ENCODE measurements at places on chromosomes 12 and 14.

GRCh38 chr14:81452341-81453133 is 52.4 kb upstream of the STON2 start:
- no peak for DNase-seq

GRCh38 chr14:66662374-66662773 is 154.4 kb downstream of the GPHN start:
- DNase-seq: no peak

GRCh38 chr14:71399057-71399487 is 491.8 kb downstream of the PCNX1 start:
- DNase-seq: no peak

- no peak for DNase-seq
These were observed 31.0 kb downstream of the GNPTAB start for GRCh38 chr12:101799774-101800173.

DNA sequence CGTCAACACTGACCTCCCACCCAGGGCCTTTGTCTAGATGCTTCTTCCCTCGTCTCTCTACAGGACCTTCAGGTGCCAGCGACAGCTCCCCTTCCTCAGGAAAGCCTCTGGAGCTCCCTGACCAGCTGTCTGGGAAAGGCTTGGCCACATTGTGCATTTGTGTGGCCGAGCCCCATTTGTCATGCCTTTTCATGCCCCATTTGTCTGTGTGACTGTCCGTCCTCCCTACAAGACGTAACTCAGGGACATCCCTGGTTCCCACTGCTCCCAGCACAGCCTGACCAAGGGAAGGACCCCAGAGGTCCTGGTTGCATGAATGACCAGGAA is 23.8 kb downstream of the ZFYVE21 start:
- DNase-seq: no peak

- DNase-seq: no peak
These were observed 176.0 kb upstream of the DYRK2 start for GRCh38 chr12:67472539-67472938.

GRCh38 chr12:3463921-3464320 is 27.1 kb upstream of the PRMT8 start:
- DNase-seq: no peak

GRCh38 chr12:34356233-34356987 is 334.1 kb downstream of the ALG10 start:
- no peak for DNase-seq

- no peak for DNase-seq
These were observed 12.8 kb downstream of the STX2 start for GRCh38 chr12:130826151-130826801.

DNA sequence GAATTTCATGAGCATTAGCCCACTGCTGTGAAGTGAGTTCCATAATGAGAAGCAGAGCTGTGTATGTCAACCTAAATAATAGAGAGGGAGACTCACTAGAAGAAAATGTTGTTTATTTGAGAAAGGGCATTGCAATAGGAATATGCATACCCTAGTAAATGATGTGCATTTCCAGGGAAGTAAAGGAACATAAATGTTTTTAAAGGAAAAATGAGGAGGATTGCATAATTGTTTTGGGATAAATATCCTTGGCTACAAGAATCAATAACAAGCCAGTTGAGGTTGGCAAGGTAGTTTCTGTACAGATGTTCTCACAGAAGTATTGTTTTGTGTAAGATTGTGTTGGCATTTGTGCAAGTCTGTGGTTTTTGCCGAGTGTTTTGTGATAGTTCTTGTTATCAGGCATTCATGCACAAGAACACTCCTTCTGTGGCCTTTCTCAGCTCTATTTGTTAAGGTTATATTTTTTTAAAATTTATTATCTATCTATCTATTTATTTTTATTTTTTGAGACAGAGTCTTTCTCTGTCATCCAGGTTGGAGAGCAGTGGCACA is 47.1 kb downstream of the EMP1 start:
- DNase-seq: no peak

GRCh38 chr14:76331328-76332011 is 44.5 kb upstream of the ESRRB start:
- DNase-seq: no peak

GRCh38 chr12:40921563-40922163 is 229.4 kb downstream of the CNTN1 start:
- DNase-seq: no peak

DNA sequence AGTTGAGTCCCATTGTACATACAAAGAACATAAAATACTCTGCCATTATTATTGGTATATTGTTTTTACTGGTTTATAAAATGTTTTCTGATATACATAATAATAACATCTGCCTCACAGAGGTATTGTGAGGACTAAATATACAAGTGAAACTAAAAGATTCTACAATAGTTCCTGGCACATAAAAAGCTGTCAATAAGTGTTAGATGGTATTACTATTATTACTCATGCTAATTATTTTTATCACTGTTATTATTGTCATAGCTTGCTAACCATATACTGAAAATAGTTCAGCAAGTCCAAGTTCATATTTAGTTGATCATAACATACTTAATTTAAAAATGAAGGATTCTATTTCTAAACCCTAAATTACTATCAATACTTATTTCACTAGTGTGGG is 34.4 kb downstream of the BTG1 start:
- DNase-seq: no peak

- DNase-seq: no peak
These were observed 26.7 kb downstream of the NTN4 start for GRCh38 chr12:95763809-95764253.

DNA sequence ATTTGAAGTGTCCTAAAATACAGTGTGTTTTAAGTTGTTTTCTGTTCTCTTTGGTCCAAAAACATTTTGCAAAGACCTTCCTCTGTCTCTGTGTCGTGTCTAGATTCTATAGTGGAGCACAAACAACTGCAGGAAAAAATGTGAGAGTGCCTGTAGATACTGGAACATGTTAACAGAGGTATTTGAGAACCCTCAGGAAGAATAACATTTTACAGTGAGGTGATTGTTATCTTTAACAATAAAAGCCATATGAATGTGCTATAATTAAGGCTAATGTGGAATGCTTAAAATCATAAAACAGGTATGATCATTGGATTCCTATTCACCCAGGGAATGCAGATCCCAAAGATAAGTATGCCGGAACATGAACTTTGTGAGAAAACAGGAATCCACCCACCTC is 98.0 kb downstream of the SAMD4A start:
- DNase-seq: no peak

DNA sequence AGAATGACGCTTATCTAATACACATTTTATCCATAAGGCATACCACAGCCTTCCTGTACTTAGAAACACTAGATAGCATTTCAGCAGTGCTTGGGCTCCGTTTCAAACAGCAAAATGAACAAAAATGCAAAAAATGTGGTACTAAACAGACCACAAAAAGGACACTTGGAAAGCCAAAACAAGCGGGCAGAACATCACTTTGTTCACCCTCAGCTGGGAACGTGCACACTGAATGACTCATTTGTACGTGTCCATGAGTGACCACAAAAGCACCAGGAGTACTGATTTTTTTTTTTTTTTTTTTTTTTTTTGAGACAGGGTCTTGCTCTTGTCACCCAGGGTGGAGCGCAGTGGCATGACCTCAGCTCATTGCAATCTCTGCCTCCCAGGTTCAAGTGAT is 8.9 kb upstream of the FOXN3 start:
- DNase-seq: no peak

DNA sequence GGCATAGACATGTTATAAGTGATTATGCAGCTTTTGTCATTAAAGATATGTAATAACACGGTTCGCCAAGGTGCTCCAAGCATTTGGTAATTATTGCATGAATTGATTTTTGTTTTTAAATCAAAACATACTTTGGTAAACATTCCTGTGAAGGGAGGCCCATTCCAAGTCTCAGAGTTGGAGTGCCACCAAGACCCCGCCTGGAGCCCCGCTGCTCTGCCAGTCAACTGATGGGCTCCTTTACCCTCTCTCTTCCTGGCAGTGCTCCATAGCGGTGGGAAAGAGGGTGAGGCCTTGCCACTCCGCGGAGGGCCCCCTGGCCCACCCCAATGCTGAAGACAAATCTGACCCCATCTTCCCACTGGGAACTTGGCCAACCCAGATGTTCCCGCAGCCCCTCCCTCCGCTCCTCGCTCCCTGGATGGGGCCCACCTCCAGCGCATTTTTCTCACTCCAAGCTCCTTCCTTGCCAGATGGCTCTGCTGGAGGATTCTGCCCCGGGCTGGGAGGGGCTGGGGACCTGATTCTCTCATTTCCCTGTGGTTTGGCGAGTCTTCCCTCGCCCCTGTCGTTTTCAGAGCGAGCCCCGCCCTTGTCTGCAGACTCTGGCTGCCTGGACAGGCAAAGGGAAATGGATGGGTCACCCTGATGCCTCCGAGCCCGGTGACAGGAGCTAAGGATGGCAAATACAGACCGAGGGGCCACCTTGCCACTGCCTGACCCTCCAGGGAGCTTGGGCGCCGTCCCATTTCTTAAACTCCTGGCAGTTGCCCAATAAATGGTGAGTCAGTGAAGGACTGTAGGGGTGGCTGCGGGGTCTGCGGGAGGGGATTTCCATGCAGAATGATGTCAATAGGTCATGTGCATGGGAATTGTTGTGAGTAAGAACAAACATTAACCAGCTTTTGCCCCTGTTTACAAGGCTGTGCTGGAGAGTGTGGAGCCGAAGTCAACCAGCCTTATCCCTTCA is 9.2 kb upstream of the PAPLN start:
- no peak for DNase-seq

DNA sequence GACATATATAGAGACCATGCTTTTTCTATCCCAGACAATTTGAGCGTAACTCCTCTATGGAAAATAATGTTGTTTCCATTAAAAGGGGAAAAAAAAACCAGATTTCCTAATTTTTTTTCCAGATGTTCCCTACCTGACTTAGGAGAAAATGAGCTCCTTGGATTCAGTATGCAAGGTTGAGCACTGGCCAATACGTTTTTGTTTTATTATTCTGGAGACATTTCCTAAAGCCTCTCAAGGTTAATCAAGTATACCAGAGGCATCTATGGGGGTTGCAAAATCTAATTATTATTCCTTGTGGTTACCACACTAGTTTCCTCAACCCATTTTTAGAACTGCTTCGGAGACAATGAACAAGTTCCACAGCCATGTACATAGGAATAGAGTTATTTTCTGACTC is 291.3 kb downstream of the SLC16A7 start:
- no peak for DNase-seq

- no peak for DNase-seq
These were observed 3.5 kb downstream of the PPM1H start for GRCh38 chr12:62931477-62931876.

DNA sequence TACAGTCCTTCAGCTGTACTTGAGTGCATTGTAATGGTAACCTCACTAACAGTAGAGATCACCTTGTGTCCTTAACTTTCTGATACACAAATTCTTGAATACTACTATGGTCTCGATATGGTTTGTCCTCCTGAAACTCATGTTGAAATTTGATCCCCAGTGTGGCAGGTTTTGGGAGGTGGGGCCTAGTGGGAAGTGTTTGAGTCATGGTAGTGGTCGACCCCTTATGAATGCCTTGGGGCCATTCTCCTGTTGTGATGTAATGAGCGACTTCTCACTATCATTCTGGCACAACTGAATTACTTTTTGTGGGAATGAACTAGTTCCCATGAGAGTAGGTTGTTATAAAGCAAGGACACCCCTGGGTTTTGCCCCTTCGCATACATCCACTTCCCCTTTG is 52.3 kb downstream of the IPO8 start:
- no peak for DNase-seq

DNA sequence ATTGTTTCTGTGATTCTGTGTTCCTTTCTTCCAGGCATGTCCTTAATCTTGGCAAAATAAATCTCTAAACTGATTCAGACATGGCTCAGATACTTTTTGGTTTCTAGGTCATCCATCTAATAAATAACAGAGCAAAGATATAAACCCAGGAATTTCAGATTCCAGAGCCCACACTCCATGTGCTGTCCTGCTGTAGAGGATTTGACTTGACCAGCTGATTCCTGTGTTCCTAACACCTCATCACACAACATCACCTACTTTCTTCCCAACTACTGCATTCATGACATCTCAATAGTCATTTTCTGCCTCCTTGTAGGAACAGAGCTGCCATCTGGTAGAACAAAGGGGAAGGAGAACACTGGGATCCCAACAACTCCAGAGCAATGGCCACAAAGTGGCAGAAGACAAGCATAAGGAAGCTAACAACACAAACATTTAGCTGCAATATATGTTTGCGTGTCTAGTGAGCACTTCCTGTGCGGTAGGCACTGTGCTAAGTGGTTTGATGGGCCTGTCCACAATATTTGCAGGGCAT is 91.9 kb upstream of the OVCH1 start:
- DNase-seq: no peak

DNA sequence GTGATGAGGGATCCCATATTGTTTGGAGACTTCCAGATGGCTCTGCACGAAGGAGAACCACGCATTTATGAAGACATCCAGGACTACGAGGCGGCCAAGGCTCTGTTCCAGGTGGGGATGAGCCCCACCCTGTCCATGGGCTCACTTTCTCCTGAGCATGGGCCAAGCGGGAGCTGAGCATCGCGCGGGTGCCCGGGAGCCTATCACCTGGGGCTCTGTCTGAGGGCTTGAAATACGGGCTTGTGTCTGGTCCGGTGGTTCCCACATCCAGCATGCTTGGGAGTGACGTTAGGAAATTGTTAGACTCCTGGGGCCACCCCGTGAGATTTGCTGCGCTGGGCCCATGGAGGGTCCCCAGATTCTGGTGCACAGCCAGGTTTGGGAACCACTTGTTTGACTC is 92.9 kb downstream of the CCDC92 start:
- DNase-seq: no peak

DNA sequence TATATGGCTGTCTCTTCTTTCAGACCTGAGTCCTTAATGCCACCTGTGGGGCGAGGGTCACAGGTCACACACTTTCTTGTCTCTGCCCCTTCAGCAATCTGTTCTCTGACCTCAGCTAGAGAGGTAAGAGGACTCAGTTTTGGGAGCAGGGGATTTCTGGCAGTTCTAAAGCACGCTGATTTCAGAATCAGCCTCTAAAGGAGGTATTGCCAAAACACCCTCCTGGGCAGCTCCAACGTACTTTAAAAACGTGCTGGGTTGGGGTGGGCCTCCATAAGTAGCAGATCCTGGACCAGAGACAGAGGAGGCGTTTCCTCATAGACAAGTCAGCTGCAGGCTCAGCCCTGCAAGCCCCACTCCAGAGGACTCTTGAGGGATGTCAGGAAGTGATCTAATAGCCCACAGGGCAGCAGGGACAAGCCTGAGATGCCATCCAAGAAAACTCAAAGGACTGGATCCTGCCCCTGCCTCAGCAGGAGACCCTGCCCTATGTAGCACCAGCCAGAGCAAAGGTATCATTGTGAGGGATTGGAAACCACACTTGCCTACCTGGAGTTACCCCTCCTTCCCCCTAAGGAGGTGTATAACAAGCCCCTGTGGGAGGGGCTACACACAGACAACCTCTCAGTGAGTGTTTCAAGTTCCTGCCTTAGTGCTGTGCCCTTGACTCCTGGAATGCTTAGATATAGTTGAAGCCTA is 8.5 kb downstream of the CTDSP2 start:
- no peak for DNase-seq

GRCh38 chr12:116933091-116933490 is 22.3 kb downstream of the FBXW8 start:
- no peak for DNase-seq

GRCh38 chr14:65250162-65250495 is 147.8 kb upstream of the MAX start:
- DNase-seq: no peak
